Mesenchymal stem cell (in vitro differentiated cells and primary cell): ENCODE measurements at places on chromosomes 12 and 14.

DNA sequence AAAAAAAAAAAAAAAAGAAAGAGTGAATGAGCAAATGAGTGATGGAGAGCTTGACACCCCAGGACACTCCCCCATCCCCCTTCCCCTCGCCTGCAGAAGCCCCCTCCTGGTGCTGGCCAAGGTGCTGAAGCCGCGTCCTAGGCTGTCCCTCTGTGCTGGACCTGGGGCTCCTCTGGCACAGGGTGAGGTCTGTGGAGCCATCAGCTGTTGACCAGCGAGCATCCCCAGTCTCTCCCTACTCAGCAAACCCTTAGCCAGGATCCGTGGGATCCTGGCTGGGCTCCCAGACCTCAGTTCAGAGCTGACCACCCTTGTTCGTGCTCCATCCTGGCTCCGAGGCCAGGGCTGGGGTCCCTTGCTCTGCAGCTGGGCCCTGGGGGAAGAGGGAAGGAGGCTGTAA lies 5.4 kb upstream of the KIF26A start:
- DNase-seq, result no peak

GRCh38 chr12:8675591-8676036 lies 13.0 kb upstream of the MFAP5 start:
- DNase-seq, result no peak

DNA sequence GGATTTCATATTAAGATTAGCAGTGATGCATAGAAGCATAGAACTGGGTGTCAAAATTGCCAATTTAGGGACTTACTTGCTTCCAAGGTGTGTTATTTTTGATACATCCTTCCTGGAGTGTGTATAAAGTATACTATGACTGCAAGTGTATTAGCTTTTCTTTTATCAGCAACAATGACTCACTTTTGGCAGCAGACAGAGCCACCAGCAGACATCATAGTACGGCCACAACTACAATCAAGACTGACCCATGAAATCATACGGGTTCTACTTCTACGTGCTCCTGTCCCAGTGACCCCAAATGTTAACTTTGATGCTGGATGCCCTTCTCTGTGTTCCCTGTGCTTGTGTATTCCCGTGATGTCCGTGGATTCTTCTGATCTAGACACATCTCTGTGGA lies 443.9 kb downstream of the TMEM132D start:
- DNase-seq, result no peak

GRCh38 chr14:70885343-70886022 lies 21.8 kb upstream of the PCNX1 start:
- no peak for DNase-seq

DNA sequence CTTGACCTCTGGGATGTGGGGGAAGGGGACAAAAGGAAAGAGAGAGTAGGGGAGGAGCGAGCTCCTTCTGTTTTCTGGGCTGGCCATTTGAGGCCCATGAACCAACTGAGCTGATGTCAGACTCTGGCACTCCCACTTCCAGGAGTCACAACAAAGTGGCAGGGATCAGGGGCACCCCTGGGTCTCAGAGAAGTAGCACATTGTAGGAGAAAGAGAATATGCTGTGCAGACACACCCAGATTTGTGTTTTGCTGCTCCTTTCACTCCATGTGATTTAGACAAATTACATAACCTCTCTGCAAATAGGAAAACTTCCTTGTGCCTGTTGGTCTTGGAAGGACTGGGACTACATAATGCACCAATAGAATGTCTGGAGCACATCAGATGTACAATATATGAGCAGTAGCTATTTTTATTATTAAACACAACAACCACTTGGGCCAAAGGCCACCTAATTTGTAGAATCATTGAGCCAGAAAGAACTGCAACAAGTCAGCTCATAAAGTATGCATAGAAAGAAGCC lies 265.5 kb downstream of the ZFP36L1 start:
- DNase-seq, result peak; percentile 68

- DNase-seq, result no peak
Measured at GRCh38 chr12:48986720-48987291, 8.7 kb downstream of the WNT1 start.
